ENCODE measurements at places on chromosomes 11 and 22.

DNA sequence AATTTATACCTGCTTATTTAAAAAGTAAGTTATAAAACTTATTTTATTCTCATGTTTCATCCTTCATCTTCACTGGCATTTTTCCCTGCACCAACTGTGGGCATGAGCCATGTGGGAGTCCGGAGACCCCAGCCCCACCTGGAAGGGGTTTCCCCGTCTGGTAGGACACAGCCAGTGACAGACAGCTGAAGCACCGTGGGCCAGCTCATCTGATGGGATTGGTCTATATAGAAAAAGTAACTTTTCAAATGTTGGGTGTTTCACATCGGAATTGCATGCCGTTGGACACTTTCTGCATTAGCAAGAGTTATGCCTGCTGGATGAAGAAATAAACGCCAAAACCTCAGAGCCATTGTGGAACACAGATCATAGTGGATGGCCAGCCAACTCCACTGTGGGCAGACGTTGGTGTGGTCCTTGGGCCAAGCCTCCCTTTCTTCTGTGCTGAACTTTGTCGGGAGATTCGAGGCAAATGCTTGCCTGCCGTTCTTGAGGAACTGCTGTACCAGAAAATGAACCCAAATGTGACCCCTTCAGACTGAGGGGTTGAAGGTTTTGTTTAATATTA, 1329.3 kb downstream of the TBC1D22A start:
- no peak for DNase-seq

GRCh38 chr11:75342966-75343870, 8.2 kb downstream of the ARRB1 start:
- peak; percentile 99 for DNase-seq

- no peak for DNase-seq
Measured at GRCh38 chr11:128294001-128294670, 293.2 kb downstream of the ETS1 start.

GRCh38 chr11:8967184-8967583, 2.9 kb upstream of the TMEM9B start:
- no peak for DNase-seq

DNA sequence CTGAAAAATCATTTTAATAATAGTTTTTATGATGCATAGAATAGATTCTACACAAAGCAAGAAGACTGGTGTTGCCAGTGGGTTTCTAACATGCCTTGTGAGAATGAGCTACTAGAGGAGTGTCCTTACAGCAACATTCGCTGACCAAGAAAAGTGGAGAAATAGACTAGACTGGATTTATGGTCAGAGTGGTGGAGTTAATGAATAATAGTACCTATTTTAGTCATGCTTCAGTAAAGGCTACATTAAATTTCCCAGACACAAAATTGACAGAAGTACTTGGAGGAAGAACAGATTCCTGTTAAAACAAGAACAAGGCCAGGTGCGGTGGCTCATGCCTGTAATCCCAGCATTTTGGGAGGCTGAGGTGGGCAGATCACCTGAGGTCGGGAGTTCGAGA, 539.2 kb downstream of the ETS1 start:
- no peak for DNase-seq

GRCh38 chr11:108218912-108219783, 3.3 kb downstream of the NPAT start:
- no peak for DNase-seq

- DNase-seq: no peak
Measured at GRCh38 chr11:20045098-20045688, 115.1 kb downstream of the DBX1 start.

All from SHP77 treated with DMSO at 0.1 percent for 48 hours (cell line).